Gastrocnemius medialis (tissue), 4 donors: ENCODE measurements at places on chromosomes 6 and 20. TPM values are rescaled to one million over a fixed set of nuclear protein-coding genes. Genes with fewer than 3 reads are reported as not detected.

GRCh38 chr6:137928286-137928685 lies 61.2 kb downstream of the TNFAIP3 start:
- H3K27me3 ChIP-seq = no peaks in the 10 kb centered on the region
- no peaks in the 10 kb centered on the region for H3K36me3 ChIP-seq
- DNase-seq = peak; percentile 23
- H3K4me3 ChIP-seq = no peak overlapping the region

- H3K4me3 ChIP-seq = peak overlapping the region; percentile 58
- no peak for DNase-seq
- H3K4me1 ChIP-seq = peaks cover 42% of the 10 kb centered on the region
- no peaks in the 10 kb centered on the region for H3K27me3 ChIP-seq
- H3K27ac ChIP-seq = peak overlapping the region; percentile 83
- no peaks in the 10 kb centered on the region for H3K36me3 ChIP-seq
Observed at GRCh38 chr20:62064770-62065673, 659 bp downstream of the TAF4 start.

- no peak overlapping the region for H3K27ac ChIP-seq
- H3K36me3 ChIP-seq = no peaks in the 10 kb centered on the region
- no peak overlapping the region for H3K4me3 ChIP-seq
Observed at GRCh38 chr20:46767127-46767761, 57.8 kb downstream of the SLC2A10 start.

DNA sequence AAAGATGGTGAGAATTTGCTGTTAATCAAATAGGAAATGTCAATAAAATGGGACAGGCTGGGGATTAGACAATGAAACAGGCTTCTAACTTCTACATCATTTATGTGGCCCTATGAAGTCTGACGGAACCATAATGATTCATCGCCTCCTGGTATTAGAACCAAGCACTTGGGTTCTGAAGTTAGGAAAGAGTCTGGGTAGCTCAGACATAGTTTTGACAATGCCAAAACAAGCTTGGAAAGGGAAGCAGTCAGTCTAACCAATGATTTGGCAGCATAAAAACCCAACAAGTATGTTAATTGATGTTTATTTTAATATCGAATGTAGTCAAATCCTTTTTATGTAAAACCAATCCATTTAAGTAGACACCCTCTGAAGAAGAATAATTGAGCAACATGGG lies 160.8 kb upstream of the RSPO3 start:
- no peaks in the 10 kb centered on the region for H3K27me3 ChIP-seq
- no peak for DNase-seq
- H3K36me3 ChIP-seq = no peaks in the 10 kb centered on the region
- H3K27ac ChIP-seq = no peak overlapping the region
- H3K4me3 ChIP-seq = no peak overlapping the region

- H3K36me3 ChIP-seq = no peaks in the 10 kb centered on the region
- H3K4me3 ChIP-seq = no peak overlapping the region
- H3K4me1 ChIP-seq = peaks cover 4% of the 10 kb centered on the region
- H3K27ac ChIP-seq = no peak overlapping the region
Observed at GRCh38 chr20:62219101-62219991, 732 bp downstream of the HRH3 start.

The TUBB2B gene
- total RNA-seq = 2.3 TPM

GRCh38 chr6:20112241-20112640 lies 100.0 kb downstream of the MBOAT1 start:
- DNase-seq = no peak
- H3K27me3 ChIP-seq = no peaks in the 10 kb centered on the region
- H3K27ac ChIP-seq = no peak overlapping the region
- no peak overlapping the region for H3K4me3 ChIP-seq
- peaks cover 25% of the 10 kb centered on the region for H3K4me1 ChIP-seq

The DNAJC5 gene
- total RNA-seq = 26.4 TPM

- H3K4me1 ChIP-seq = peaks cover 77% of the 10 kb centered on the region
- peak overlapping the region; percentile 72 for H3K27ac ChIP-seq
- no peak overlapping the region for H3K4me3 ChIP-seq
- H3K36me3 ChIP-seq = no peaks in the 10 kb centered on the region
- H3K27me3 ChIP-seq = no peaks in the 10 kb centered on the region
Observed at GRCh38 chr6:35047265-35048011, 93.7 kb downstream of the TCP11 start.

GRCh38 chr6:63538550-63538949 lies 33.7 kb upstream of the LOC128125822 start:
- DNase-seq = no peak
- H3K36me3 ChIP-seq = no peaks in the 10 kb centered on the region
- no peaks in the 10 kb centered on the region for H3K27me3 ChIP-seq
- no peak overlapping the region for H3K4me3 ChIP-seq
- no peaks in the 10 kb centered on the region for H3K4me1 ChIP-seq

- no peaks in the 10 kb centered on the region for H3K36me3 ChIP-seq
- H3K4me3 ChIP-seq = no peak overlapping the region
- H3K4me1 ChIP-seq = no peaks in the 10 kb centered on the region
- H3K27ac ChIP-seq = no peak overlapping the region
- no peaks in the 10 kb centered on the region for H3K27me3 ChIP-seq
Observed at GRCh38 chr6:51382847-51383246, 564.2 kb downstream of the TFAP2B start.

GRCh38 chr6:106724848-106725247 lies 95.5 kb downstream of the QRSL1 start:
- no peaks in the 10 kb centered on the region for H3K27me3 ChIP-seq
- no peak overlapping the region for H3K4me3 ChIP-seq
- no peak overlapping the region for H3K27ac ChIP-seq
- DNase-seq = peak; percentile 11

DNA sequence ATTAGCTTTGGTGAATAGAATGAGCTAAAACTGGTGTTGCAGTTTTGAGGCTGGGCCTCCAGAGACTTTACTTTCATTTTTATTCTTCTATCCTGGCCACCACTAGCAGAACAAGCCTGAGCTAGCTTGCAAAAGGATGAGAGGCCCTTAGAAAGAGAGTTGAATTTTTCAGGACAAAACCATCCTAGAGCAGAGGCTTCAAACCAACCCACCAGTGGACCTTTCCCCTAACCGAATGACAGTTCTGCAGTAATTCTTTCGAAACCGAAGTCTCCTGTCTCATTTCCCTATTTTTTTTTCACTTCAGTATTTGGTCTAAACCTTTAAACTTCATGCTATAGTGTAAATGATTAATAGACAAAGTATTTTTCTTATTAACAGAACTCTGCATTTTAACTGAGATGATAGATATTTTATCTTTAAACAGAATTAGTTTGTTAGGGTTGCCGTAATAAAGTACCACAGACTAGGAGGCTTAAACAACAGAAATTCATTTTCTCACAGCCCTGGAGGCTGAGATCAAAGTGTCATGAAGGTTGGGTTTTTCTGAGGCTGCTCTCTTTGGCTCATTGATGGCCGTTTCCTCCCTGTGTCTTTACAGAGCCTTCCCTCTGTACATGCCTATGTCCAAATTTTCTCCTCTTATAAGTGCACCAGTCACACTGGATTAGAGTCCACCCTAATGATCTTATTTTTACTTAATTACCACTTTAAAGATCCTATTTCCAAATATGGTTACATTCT lies 80.6 kb upstream of the PAK5 start:
- H3K36me3 ChIP-seq = no peaks in the 10 kb centered on the region
- no peak for DNase-seq
- H3K27ac ChIP-seq = no peak overlapping the region
- no peaks in the 10 kb centered on the region for H3K4me1 ChIP-seq
- H3K27me3 ChIP-seq = no peaks in the 10 kb centered on the region

GRCh38 chr6:45512717-45513116 lies 135.0 kb upstream of the SUPT3H start:
- H3K27ac ChIP-seq = no peak overlapping the region
- no peak for DNase-seq
- no peaks in the 10 kb centered on the region for H3K4me1 ChIP-seq
- H3K27me3 ChIP-seq = no peaks in the 10 kb centered on the region
- no peak overlapping the region for H3K4me3 ChIP-seq
- no peaks in the 10 kb centered on the region for H3K36me3 ChIP-seq

The HLA-DRB1 gene
- total RNA-seq = 7.5 TPM
